ENCODE measurements at places on chromosomes 12 and 14.

- no peak for DNase-seq
These were observed 22.7 kb upstream of the ZFP36L1 start for GRCh38 chr14:68815298-68816182.

GRCh38 chr12:77983859-77984258, 153.2 kb downstream of the NAV3 start:
- no peak for DNase-seq

DNA sequence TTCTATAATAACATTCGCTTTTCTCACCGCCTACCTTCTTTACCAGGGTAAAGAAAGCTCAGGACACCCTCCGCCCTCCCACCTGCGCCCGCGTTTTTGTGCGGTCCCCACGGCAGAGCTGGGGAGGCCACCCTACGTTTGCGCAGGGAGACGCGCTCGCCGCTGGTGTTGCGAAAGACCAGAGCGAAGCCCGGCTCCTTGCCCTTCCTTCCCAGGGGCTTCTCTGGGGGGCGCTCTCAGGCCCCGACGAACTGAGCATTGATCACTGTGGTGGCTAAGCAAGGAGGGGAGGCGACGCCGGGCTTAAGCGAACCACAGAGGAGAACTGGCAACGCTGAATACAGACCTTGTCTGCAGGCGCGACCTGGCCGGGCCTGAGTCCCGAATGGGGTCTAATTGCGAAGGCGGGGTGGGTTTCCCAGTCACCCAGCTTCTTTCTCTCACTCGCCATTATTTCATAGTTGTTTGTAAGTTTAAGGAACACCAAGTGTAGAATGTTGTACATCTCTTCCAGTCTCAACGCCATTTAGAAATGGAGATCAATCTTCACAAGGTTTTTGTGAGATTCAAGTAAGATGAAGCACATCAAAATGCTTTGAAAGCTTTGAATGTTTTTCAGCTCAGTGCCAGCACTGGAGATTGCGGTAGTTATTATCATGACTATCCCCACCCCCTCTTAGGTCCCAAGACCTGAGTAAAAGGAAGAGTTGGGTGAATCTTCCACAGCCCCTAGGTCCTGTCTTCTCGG, 1.7 kb upstream of the NKX2-1 start:
- DNase-seq: no peak

DNA sequence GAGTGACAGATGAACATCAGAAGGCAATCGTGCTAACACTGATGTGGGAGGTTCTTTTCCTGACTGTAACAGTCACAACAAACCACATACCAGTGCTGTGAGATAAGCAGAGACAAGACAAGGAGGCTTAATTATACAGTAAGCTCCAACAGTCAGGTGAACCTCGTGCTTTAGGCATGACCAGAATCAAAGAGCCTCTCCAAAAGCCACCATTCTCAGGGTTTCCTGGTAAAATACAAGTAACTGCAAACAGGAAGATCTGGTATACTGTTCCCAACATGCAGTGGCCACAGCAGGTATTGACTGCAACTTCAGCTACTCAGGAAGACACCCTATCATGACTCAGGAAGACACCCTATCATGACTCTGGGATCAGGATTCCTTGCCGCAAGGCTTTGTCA, 47.3 kb upstream of the GTF2A1 start:
- no peak for DNase-seq

GRCh38 chr14:85057221-85057620, 472.7 kb upstream of the FLRT2 start:
- no peak for DNase-seq

- no peak for DNase-seq
These were observed 516.5 kb upstream of the MGAT4C start for GRCh38 chr12:86772696-86773095.

DNA sequence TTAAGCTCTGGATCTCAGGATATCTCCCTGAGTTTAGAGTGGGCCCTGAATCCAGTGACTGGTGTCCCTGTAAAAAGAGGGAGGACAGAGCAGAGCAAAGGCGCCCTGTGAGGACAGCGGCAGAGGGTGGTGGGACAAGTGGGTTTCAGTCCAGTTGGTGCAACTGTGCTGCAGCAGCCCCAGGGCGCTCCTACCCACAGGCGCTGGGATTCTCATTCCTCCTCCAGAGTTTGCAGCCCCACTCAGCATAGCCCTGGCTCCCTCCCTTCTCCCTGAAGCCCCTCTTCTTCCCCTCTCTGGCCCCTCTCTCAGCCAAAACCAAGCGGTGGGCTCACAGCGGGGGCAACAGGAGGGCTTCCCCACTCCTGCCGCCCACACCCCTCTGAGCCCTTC, 1.6 kb downstream of the TMEM179 start:
- no peak for DNase-seq

DNA sequence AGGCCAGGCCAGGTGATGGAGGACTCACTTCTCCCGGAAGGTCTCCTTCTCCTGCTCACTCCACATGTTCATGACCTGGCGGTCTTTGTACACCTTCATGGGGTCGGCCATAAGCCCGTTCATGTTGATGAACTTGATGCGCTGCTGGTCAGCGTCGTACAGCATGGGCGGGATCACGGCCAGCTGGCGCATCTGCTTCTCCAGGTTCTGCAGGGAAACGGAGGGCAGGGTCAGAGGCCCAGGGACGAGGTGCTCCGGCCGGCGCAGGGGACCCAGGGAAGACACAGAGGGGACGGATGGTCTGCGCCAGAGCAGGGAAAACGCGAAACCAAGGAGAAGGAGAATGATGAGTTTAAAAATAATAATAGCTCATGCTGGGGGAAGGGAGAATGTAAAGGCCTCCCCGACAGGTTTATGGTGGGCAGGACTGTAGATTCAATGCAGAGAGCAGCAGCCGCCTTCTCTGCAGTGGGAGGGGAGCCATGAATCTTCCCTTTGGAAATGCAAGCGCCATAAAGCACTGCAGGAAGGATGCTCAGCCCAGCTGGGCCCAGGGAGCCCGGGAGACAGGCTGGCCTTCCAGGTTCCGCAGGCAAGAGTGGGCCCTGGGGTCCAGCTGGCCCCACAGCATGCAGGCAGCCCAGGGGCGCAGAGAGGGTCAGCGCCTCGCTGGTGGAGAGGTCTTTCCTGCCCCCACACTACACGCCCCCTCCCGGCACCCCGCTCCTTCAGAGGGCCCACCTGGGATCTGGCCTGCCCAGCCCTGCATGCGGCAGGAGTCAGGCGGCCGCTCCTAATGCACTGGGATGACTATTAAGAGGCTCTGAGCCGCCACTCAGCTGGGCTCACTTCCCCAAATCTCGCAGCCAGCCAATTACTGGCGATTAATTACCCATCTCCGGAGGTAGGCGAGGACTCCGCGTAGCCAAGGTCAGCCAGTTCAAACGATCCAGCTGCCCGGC, 132.0 kb downstream of the RFLNA start:
- no peak for DNase-seq

DNA sequence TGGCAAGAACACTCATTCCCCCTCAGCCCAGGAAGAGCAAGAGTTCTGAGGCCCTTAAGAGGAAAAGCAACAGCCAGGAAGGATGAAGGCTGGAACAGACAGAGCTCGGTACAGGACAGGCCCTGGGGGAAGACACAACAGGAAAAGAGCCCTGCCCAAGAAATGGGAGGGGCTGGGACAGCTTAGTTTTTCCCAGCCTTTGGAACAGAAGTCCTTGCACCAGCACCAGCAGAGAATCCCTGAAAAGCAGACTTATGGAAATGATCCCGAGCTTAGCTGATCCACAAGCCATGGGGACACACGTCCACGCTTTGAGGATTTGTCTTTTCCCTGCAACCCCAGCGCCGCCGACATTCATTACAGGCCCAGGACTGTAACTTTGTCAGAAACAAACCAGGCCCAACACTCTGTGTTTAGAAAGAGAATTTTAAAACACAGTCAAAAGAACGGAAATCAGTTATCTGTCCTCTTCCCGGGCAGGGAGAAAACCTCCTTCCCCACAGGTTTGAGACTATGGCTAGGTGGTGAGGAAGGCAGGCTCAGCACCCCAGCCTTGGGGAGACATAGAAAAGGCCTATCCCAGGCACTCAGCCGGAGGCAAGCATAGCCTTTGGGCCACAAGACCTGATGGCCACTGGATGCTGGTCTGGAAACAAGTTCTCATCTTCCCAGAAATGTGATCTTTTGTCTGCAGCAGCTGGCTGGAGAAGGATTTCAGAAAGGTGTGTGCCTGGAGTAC, 4.0 kb upstream of the AVIL start:
- DNase-seq: no peak

- DNase-seq: no peak
These were observed 12.9 kb downstream of the GNG2 start for GRCh38 chr14:51873221-51873893.

GRCh38 chr14:87824266-87824665, 168.7 kb downstream of the GALC start:
- no peak for DNase-seq

GRCh38 chr14:99181241-99181640, 90.8 kb downstream of the BCL11B start:
- no peak for DNase-seq

DNA sequence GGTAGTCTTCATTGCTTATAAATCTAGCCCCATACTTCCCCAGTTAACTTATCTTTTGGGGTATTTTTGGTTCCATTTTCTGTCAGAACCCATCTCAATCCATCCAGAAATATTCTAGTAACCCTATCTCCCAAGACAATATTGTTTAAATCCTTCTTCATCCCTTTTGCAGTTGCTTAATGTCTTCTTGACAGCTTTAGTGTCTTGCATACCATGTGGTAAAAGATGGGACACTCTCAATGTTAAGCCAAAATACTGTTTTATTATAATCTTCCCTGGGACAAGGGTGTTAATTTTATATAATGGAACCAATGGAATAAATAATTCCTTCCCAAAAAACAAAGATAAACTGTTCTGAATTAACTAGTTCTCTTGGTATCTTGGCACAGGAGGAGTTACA, 450.2 kb downstream of the CCER1 start:
- DNase-seq: no peak

- no peak for DNase-seq
These were observed 322.3 kb downstream of the DAD1 start for GRCh38 chr14:22266683-22267082.

- no peak for DNase-seq
These were observed 114.4 kb upstream of the NTF3 start for GRCh38 chr12:5317556-5317955.

DNA sequence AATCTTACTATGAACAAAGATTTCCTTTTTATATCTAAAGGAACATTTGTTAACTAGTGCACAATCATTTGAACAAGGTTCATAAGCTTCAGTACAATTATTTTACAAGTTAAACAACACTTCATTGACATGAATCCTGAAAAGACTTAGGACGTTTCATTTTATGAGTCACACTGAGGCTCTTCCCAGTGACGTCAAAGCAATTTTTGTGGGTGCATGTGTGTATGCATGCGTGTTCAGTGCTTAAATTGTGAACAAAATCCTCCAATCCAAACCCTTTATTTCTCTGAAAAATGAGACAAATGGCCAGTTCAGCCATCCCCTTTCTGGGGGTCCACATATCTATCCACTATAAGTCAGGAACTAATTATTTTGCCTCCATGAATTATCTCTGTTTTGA, 2.9 kb downstream of the LMNTD1 start:
- no peak for DNase-seq

GRCh38 chr12:65818454-65819382, 5.6 kb upstream of the HMGA2 start:
- DNase-seq: no peak

GRCh38 chr14:35016568-35016967, 29.5 kb upstream of the FAM177A1 start:
- DNase-seq: no peak

- no peak for DNase-seq
These were observed 12.1 kb upstream of the IFI27 start for GRCh38 chr14:94098326-94098992.
